ENCODE measurements at places on chromosomes 4 and X.

GRCh38 chr4:129358571-129358970 lies 262.6 kb downstream of the C4orf33 start:
- peak; percentile 7 for DNase-seq

GRCh38 chrX:81414630-81415029 lies 212.7 kb downstream of the SH3BGRL start:
- no peak for DNase-seq

DNA sequence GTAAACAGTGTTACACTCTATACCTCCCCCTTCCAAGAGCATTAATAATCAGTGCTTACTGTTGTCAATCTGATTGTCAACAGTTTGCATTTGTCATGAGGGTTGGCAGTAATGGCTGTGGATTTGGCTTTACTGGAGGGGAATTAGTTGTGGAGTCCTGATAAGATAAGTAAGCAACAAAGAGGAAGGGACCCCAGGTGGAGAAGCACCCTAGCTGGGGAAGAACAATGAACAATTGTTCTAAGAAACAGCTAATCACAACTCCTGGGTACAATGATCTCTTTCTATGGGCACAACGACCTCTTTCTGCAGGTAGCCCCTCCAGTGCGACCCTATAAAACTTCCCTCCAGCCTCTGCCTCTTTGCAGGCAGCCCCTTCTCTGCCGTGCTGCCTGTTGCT lies 53.2 kb upstream of the CDKN2AIP start:
- DNase-seq: no peak

- DNase-seq: no peak
These were observed 103.9 kb upstream of the MAOA start for GRCh38 chrX:43552156-43552555.

- no peak for DNase-seq
These were observed 28.1 kb downstream of the GPAT3 start for GRCh38 chr4:83563998-83564397.

GRCh38 chrX:12128017-12128416 lies 10.3 kb upstream of the FRMPD4 start:
- no peak for DNase-seq

GRCh38 chrX:136835761-136836160 lies 44.8 kb downstream of the RBMX start:
- no peak for DNase-seq

DNA sequence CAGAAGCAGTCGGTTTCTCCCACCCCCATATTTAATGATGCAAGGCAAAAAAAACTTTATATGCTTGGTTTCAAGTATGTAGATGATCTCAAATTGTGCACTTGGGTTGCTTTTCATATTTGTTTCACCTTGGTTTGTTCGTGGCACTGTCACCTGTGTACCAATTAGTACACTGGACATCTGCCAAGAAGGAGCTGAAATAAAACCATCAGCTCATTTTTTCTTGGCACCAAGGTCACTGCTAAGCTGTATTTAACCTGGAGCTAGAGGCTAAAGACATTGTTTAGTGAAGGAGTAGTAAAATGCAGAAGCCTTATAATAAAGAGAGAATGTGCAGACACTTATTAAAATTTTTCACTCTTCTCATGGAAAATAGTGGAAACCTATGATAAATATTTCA lies 430.8 kb downstream of the ARHGAP24 start:
- no peak for DNase-seq

- DNase-seq: no peak
These were observed 34.4 kb upstream of the SLC34A2 start for GRCh38 chr4:25621027-25621930.
